CD4-positive, alpha-beta T cell treated with Interleukin-15 for 1 hour (primary cell): ENCODE measurements at places on chromosomes 5 and 9.

GRCh38 chr5:126754609-126755008 lies 22.3 kb upstream of the LMNB1 start:
- DNase-seq, result no peak

DNA sequence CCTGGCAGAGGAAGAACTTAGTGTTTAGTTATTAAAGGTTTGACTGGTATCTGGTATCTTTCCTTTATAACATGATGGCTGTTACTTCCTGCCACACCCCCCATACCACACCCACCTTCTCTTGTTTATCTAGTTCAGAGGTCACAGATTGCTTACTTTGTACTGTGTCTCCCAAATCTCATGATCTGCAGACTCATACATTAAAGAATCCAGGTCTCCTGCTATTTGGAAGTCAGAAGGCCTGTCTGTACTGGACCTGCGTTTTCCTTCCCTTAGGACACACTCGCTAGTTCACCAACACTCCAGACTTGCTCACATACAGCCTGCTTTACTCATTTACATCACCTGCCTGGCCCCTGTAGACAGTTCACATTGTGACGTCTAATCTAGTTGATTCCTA lies 39.3 kb downstream of the NUDT12 start:
- DNase-seq, result no peak

GRCh38 chr5:67844924-67845323 lies 370.6 kb upstream of the PIK3R1 start:
- no peak for DNase-seq

GRCh38 chr5:41048986-41049385 lies 22.2 kb downstream of the MROH2B start:
- DNase-seq, result no peak

- no peak for DNase-seq
These were observed 44.1 kb downstream of the GAS1 start for GRCh38 chr9:86902991-86903733.

- no peak for DNase-seq
These were observed 368.7 kb downstream of the MLLT3 start for GRCh38 chr9:20253635-20254034.

DNA sequence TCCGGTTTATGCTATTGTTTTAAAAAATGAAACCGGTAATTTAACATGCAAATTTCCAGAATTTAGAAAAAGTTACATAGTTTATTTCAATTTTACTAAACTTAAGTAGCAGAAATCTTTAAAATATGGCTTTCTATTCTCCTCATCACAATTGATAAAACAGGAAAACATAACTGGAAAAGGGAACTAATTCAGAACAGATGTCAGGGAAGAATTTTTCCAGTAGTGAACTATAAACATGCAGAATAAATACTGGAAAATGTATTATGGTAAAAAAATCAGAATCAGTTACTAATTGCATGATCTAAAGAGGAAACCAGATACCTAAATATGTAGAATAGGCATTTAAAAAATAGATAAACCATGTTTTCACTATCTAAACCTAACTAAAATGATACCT lies 7.3 kb upstream of the NR4A3 start:
- DNase-seq, result no peak

DNA sequence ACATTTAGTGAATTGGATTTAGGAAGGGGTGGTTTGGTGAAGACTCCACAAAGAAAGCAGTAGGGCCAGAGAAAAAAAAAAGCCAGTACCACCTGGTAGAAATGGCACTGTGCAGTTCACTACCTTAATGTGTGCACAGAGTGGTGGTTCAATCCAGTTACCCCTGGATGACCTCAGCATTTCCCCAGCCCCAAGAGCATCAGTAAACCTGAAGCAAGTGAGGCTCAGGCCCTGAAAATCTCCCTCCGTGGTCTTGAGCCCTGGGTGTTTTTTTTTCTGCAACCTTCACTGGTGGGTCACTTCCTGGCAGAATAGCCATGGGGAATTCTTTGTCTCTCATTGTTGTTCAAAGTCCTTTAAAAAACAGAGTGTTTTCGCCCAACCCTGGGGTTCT lies 202.9 kb downstream of the GADD45G start:
- no peak for DNase-seq

DNA sequence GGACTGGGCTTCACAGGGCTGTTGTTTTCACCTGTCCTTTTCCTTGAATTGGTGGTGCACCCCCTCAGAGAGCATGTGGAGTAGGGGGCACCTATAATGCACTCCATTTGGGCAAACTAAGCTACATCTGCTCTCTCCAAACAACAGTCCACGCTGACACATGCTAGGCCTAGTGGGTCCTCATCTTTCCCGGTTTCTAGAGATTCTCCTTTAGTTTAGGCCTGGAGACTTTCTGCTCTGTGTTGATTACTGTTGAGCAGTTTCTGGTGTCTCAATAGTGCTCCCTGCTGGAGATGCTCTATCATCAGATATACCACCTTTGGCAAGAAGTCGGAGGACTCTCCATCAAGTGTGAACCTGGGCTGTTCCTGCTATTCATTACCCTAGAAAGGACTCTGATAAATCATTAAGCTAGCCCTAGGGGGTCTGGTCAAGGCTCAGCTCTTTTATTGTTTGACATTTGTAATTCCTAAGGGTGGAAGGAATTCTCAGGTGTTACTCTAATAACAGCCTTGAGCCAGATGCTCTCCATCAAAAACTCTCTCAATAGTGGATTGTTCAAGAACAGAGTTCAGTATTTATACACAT lies 64.0 kb upstream of the FYB1 start:
- DNase-seq, result peak; percentile 68

DNA sequence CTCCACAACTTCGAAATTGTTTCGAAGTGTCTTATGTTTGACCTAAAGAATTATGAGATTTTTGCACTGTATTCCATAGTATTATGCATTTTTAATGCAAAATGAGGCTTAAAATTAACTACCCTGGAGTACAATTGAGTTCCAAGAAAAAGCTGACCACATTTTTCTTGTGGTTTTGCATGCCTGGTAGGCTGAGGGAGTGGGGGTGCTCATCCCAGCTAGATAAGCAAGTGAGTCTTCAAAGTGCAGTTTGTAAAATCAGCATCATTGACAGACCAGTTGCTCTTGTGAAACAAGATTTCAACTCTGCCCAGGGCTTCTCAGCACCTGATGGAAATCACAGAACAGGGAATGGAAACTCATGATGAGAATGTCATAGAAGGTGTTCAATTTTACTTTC lies 17.0 kb upstream of the NDUFS4 start:
- no peak for DNase-seq

GRCh38 chr9:96725576-96725975 lies 52.3 kb downstream of the ZNF510 start:
- DNase-seq, result no peak

DNA sequence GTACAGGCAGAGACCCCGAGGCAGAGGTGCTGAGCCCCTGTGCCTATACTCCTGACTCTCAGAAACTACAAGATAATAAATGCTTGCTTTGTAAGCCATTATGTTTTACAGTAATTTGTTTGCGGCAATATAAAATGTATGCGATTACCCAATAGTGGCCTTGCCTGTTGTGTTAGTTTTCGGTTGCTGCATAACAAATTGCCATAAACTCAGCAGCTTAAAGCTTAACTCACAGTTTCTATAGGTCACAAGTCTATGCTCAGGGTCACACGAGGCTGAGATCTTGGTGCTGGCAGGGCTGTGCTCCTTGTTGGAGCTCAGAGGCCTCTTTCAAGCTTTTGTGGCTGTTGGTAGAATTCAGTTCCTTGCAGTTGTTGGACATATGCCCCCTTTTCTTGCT lies 114.8 kb downstream of the COL23A1 start:
- DNase-seq, result no peak

DNA sequence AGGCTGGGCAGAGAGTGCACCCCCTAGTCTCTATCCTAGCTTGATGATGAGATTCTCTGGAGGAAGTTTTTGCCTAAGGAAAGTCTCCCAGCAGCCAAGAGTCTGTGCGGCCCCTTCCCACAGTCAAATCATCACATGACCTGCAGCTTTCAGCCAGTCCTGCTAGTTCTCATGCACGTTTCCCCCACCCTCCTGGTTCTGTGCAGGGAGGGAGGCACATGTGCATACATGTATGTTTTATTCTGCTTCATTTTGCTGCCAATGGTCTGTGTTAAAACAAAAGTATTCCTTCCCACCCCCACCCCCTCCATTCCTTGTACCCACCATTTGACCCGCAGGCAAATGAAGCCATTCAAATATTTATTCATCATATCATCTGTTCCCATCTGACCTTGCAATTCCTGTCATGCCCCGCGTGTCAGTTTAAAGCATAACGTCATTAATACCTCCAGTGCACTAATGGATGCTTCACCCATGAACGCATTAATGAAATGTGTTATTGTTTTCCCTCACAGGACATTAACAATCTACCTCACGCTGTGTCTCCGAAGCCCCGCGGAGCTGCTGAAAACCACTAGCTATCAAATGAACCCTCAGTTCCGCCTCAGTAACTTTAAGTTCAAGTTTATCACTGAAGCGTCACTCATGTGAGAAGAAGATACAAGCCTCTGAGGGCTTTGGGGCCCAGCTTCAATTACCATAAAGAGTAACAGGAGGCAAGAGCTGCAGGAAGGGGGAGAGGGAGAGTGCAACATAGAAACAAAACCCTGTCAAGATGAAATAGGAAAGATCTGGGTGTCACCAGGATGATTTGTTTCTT lies 139.6 kb downstream of the RASEF start:
- DNase-seq, result no peak

DNA sequence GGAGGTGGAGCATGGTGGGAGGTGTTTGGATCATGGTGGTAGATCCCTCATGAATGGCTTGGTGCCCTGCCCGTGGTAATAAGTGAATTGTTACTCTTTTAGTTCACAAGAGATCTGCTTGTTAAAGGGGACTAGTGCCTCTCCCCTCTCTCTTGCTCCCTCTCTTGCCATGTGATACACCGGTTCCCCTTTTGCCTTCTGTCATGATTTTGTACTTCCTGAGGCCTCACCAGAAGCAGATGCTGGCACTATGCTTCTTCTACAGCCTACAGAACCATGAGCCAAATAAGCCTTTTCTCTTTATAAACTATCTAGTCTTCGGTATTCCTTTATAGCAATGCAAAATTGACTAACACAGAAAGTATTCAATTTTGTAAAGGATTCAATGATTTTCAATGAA lies 817.1 kb downstream of the TLR4 start:
- no peak for DNase-seq

- DNase-seq, result no peak
These were observed 40.8 kb upstream of the GARNL3 start for GRCh38 chr9:127223810-127224177.

- DNase-seq, result no peak
These were observed 562.7 kb upstream of the DMAC1 start for GRCh38 chr9:8362250-8362649.

GRCh38 chr5:74179701-74180100 lies 460.8 kb downstream of the ENC1 start:
- DNase-seq, result no peak

- DNase-seq, result no peak
These were observed 506.2 kb downstream of the GABRG2 start for GRCh38 chr5:162573758-162574157.

DNA sequence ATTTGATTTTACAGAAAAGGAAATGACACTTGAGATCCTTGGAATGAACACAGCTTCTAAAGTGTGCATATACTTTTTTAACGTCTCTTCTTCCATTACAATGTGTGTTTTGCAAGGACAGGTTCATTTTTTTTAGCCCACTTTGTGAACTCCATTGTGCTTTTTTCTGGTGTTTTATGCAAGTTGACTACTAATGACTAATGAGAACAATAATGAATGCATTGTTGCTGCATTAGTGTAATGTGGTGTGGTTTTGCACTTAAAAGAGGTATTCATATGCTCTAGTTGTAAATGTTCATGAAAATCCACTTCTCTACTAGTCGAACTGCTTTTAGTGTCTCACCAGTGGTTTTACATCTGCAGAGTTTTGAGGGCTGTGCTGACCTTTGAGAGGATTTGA lies 93.6 kb downstream of the UHRF2 start:
- DNase-seq, result no peak

- DNase-seq, result no peak
These were observed 218.5 kb upstream of the CDH12 start for GRCh38 chr5:23071682-23072081.

DNA sequence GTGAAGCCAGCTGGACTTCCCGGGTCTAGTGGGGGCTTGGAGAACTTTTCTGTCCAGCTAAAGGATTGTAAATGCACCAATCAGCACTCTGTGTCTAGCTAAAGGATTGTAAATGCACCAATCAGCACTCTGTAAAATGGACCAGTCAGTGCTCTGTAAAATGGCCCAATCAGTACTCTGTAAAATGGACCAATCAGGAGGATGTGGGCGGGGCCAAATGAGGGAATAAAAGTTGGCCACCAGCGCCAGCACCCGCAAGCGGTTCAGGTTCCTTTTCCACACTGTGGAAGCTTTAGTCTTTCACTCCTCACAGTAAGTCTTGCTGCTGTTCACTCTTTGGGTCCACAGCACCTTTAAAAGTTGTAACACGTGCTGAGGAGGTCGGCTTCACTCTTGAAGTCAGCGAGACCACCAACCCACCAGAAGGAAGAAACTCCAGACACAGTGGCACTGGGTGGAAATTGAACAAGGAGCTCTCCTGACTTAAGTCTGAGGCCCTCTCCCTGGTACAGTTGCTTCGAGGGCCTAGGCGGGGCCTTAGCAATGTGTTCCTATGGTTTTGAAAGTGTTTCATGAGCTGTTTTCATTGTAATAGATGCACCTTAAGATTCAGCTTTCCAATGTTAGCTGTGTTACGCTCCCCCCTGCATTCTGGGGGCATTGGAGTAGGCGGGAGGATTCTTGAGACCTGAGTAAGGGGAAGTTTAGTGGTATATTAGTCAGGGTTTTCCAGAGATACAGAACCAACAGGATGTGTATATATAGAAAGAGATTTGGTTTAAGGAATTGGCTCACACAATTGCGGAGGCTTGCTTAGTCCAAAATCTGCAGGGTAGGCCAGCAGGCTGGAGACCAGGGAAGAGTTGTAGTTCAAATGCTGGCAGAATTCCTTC lies 21.5 kb upstream of the MYO10 start:
- no peak for DNase-seq

DNA sequence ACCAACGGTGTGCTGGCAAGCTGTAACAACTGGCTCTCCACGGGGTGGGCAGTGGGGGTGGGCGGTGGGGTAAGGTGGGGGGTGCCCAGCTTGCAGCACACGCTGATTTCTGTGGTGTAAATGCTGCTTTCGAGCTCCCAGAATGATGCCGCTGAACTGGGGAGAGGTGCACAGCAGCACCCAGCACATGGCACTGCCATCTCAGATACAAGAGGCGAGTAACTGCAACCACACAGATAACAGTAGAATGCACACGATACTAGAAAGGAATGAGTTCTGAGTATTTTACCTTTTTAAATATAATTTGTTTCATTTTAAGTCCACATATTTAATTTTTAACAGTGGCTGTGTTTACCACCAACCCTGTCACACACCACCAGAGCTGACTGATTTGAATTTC lies 87.9 kb downstream of the SEMA4D start:
- no peak for DNase-seq

GRCh38 chr5:110844251-110844650 lies 105.4 kb downstream of the SLC25A46 start:
- DNase-seq, result no peak
